ENCODE measurements at places on chromosomes 7 and 10. TPM values are rescaled to one million over a fixed set of nuclear protein-coding genes. Genes with fewer than 3 reads are reported as not detected.

DNA sequence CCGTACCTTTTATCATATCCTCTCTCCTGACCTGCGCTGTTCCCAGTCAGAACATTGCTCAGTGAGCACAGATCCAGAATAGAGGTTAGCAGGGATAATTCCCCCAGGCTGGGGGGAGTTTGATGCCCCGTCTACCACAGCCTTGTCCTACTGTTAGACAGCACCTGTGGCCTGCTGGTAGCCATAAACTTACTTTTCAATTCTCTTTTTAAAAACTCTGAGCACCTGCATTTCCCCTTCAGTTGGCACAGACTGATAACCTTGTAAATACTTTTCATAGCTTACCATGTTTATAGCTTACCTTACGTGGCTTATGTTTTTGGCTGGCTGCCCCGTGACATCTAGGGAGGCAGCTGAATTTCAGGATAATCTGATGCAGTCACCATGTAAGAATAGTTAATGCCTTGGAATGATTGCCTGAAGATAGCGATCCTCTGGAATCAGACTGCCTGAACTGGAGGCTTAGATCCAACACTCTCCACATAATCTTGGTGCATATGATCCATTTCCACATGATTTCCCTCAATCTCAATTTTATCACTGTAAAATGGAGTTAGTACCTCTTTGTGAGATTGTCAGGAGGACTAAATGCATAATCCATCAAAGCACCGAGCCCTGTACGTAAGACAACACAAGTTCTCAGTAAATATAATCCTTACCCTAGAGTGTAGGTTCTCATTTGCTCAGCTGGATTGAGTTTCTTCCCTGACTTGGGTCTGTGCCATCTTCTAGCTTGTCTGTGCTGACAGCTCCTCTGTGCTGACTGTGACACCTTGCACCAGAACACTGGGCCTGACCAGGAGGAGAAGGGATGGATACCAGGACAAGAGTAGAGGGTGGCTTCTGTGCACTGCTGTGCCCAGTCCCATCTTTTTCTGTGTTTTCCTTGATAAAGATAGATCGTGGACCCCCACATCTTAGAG lies 111.7 kb upstream of the GJD4 start:
- DNase-seq: no peak

GRCh38 chr10:49768329-49768728 lies 6.2 kb upstream of the OGDHL start:
- no peak for DNase-seq

GRCh38 chr10:29440981-29441380 lies 152.1 kb downstream of the LYZL1 start:
- DNase-seq: no peak

- DNase-seq: peak; percentile 76
These were observed 19.0 kb downstream of the STEAP1 start for GRCh38 chr7:90173127-90173844.

The CPN1 gene
- not detected for total RNA-seq

Data from LHCN-M2 (cell line).